ENCODE measurements at places on chromosomes 3 and 15.

- DNase-seq: no peak
Measured at GRCh38 chr3:64961301-64961700, 273.5 kb upstream of the ADAMTS9 start.

GRCh38 chr15:62212741-62213140, 47.7 kb upstream of the C2CD4B start:
- DNase-seq: no peak

GRCh38 chr3:159860269-159861116, 128.1 kb upstream of the IL12A start:
- no peak for DNase-seq

DNA sequence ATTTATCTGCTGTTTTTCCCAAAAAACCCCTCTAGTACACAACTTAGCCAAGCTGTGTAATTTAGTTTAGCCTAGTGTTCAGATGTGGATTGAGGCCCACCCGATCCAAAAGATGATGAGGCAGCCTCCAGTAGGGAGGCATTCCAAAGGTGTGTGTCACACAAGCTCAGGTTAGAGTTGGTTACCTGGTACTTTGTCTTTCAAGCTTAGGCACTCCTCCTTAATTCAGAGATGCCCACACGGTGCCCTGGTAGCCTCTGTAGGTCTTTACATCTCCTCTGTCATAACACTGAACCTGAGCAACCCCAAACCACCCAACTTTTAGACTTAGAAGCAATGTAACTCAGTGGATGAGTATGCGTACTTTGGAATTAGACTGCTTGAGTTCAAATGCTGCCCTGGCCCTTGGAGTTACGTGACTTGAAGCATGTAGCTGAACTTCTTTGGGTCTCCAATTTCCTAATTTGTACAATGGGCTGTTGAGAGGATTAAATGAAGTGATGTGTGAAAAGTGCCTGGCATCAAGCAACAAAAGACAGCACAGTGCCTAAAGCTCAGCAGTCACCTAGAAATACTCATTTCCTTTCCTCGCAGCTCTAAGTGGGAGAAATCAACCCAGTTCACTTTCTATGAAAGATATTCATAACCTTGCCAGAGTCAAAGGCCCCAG, 284.6 kb upstream of the RARB start:
- DNase-seq: peak; percentile 40

DNA sequence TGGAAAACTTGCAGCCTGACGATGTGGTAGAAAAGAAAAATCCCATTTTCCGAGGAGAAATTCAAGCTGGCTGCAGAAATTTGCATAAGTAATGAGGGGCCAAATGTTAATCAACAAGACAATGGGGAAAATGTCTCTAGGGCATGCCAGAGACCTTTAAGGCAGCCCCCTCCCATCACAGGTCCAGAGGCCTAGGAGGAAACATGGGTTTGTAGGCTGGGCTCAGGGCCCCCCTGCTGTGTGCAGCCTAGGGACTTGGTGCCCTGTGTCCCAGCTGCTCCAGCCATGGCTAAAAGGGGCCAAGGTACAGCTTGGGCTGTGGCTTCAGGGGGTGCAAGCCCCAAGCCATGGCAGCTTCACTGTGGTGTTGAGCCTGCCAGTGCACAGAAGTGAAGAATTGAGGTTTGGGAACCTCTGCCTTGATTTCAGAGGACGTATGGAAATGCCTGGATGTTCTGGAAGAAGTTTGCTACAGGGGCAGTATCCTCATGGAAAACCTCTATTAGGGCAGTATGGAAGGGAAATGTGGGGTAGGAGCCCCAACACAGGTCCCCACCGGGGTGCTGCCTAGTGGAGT, 75.9 kb upstream of the CADPS start:
- DNase-seq: peak; percentile 56

DNA sequence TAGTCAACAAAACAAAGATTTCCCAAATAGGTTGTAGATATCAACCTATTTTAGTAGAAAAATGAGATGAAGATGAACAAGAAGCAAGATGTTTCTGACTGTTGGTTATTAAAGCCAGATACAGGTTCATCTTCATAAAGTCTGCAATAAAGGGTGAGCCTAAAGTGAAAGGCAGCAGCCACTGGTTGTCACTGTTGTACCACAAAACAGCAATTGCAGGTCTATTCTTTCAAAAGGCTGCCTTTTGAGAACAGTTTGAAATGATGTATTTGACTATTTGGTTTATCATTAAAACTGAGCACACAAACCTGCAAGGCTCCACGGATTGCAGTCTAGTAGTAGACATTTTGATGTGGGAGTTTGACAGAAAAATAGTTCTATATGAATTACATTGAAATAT, 543.4 kb downstream of the GBE1 start:
- DNase-seq: no peak

DNA sequence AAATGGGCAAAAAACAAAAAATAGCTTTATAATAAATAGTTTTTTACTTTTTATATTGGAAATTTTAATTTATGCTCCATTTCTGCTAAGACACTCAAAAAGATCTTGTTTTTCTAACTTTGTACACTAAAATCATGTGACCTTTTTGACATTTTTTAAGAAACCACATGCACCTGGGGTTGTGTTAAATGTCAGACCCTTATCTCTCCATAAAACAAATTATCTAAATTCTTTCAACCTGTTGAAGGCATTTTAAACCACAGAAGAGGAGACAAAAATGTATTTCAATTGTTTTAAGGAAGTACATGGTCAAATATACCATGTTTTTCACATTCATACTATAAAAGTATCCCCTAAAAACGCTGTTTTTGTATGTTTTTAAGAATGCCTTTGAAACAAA, 29.2 kb downstream of the IFT80 start:
- no peak for DNase-seq

All from iPS DF 19.7 (cell line).